Smooth muscle cell of the brain vasculature (primary cell): ENCODE measurements at places on chromosomes 12 and 14.

DNA sequence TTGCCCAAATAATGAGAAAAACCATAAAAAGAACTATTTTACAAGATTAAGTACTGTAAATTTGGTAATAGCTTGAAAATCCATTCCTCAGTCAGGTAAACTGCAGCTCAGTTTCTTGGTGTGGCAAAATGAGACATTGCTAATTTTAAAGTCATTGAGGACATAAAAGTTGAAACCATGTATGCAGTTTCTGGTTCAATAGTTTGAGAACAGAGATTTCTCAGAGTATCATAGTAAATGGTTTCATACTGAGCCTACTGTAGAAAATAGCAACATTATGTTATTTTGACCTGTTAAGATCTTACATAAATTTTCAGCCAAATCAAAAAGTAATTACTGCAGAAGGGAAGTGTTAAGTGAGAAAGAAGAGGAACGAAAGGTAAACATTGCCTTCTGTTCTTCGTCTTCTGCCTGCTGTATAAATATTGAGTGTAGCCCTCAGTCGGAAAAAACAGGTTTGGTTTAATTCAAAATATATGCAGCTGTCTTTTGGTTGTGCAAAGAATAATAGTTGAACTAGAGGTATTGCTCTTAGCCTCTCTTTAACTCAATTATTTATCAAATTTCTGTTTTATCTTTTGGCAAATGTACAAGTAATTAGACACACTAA lies 119.6 kb downstream of the SYNE2 start:
- no peak for DNase-seq

DNA sequence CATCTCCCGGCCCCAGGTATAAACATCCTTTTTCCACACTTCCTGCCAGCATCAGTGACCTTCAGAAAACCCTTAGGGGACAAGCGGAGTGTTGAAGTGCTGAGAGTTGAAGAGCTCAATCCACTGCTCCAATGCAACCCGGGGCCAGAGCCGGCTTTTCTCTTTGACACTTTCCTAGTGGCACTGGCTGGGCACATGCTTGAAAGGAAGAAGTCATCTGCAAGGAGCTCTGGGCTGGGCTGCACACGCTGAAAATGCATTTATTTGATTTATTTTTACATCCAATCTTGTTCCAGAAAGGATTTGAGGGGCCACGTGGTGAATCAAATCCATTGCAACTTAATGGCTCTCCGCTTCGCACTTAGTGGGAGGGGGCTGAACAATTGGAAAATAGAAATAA lies 229.0 kb upstream of the DIO3 start:
- DNase-seq, result no peak

- no peak for DNase-seq
These were observed 3.8 kb upstream of the SNX6 start for GRCh38 chr14:34633742-34634141.

DNA sequence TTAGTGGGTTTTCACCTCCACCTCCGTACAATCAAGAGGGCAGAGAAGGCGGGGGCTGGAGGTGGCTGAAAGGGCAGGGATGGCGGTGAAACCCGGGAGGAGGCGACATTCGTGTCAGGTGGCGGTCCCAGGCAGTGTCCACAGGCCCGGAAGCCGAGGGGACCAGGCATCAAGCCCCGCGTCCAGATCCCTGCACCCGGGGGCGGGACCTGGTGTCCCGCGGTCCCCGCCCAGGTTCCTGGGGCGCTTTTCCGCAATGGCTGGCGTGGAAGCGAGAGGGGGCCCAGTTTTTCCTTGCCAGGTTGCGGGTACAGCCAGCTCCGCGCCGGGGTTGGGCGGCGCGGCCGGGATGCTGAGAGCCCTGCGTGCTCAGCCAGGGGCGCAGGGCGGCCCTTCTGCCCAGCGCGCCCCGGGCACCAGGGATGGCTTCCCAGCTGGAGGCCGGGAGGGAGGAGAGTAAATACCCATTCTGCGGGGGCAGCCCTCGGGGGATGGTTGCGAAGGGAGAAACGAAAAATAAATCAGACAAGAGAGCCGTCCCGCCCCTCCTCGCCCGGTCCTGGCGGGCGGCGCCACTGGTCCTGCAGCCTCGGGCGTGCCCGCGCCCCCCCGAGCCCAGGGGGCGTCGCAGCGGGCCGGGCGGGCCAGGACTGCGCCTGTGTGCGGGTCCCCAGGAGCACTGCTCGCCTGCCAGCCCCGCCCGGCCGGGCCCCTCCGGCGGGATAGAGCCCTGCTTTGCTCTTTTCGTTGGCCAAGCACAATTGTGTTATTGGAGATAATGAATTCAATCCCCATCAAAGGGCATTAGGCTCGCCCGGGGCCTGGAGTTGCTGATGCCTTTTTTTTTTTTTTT lies 11.5 kb downstream of the FOXA1 start:
- no peak for DNase-seq

DNA sequence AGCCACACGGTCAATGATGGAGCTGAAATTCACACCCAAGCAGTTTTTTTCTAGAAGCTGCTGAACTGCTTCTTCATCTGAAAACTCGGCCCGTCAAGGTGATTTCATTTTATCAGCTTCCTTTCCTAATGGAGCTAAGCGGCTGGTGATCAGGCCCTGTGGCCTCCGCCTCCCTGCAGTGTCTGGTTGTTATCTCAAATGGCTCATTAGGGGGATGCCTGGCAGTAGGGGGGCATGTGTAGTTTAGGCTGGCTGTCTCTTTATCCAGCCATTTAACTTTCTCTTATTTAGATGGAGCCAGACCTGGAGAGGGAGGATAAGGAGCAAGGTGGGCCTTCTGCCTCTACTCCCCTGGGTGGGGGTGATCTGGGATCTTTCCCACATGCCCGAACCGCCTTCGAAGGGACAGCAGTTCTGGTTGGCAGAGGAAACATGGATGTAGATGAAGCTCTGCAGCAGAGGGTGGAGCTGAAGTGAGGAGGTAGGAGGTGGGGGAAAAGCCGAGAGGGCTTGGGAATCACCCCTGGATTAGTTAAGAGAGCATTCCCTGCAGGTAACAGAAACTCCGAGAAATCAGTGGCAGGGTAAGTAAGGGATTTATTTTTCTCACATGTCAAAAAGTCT lies 64.4 kb downstream of the TGFB3 start:
- no peak for DNase-seq

DNA sequence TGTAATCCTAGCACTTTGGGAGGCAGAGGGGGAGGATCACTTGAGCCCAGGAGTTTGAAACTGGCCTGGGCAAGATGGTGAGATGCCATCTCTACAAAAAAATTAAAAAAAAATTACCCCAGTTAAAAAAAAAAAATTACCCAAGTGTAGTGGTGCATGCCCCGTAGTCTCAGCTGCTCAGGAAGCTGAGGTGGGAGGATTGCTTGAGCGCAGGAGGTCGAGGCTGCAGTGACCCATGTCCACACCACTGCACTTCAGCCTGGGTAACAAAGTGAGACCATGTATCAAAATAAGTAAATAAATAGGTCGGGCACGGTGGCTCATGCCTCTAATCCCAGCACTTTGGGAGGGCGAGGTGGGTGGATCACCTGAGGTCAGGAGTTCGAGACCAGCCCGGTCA lies 128.8 kb downstream of the VRK1 start:
- DNase-seq, result no peak

DNA sequence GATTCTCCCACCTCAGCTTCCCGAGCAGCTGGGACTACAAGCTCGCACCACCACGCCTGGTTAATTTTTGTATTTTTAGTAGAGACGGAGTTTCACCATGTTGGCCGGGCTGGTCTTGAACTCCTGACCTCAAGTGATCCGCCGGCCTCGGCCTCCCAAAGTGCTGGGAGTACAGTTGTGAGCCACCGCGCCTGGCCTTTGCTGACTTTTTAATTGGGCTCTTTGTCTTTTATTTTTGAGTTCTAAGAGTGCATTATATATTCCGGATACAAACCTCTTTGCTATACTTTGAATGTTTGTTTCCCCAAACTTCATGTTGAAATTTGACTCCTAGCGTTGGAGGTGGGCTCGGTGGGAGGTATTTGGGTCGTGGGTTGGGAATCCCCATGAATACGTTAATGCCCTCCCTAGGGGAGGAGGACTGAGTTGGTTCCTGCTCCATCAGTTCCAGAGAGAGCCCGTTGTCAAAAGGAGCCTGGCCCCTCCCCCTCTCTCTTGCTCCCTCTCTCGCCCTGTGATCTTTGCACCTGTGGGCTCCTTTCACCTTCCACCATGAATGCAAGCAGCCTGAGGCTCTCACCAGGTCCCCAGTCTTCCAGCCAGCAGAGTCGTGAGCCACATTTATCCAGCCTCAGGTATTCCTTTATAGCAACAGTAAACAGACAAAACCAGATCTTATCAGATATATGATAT lies 103.2 kb upstream of the EVL start:
- DNase-seq, result no peak

DNA sequence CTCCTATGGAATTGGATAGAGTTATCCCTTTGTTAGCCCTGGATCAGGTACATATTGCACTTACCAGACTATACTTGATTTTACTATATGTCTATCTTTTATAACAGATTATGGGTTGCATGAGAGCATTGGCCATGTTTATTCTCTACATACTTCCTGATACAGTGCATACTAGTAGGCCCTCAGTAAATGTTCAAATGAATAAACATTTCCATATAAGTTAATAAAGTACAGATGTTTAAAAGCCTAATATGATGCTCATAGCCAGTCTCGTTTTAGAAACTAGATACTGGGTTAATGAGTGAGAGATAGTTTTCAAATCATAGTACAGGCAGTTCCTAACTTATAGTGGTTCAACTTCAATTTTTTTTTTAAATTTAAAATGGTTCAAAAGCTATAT lies 39.5 kb upstream of the TOMM20L start:
- no peak for DNase-seq

DNA sequence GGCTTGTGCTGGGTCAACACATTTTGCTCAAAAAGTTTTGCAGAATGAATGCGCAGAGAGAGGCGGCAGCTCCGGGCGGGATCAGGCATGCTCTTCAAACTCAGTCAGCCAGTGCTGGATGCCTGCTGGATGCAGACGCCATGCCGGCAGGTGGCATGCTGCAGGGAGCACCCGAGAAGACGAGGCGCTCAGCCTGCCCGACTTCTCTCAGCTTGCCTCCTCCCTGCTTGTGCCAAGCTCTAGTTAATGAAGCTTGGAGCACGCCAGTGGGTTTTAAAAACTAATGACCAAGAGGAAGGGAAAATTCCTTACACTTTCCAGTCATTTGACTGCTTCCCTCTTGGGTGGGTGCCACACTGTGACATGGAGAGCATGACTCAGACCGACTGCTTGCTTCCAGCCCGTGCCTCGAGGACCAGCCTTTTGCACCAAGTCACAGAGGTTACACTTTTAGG lies 39.8 kb downstream of the SLC24A4 start:
- no peak for DNase-seq

GRCh38 chr14:32578181-32578580 lies 249.1 kb downstream of the AKAP6 start:
- DNase-seq, result no peak

DNA sequence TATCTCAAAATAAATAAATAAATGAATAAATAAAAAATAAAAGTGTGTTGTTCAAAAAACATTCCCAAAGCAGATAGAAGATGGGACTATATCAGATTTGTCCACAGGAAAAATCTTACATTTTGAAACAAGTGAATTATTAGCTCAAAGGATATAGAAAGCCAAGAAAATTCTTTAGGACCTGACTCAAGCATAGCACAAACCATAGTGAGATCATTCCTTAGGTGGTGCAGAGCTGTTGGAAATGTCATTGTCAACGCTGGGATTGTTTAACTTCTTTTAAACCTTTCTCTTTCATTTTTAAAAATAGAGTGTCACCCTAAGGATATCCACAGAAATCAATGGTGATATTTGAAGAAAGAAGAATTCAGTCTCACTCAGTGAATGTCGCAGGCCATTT lies 43.5 kb downstream of the DRAM1 start:
- no peak for DNase-seq

GRCh38 chr12:1927751-1928351 lies 9.4 kb upstream of the CACNA2D4 start:
- DNase-seq, result no peak

- no peak for DNase-seq
These were observed 6.1 kb downstream of the EDDM3B start for GRCh38 chr14:20774258-20774824.

- no peak for DNase-seq
These were observed 31.9 kb upstream of the DLK1 start for GRCh38 chr14:100694579-100695422.

DNA sequence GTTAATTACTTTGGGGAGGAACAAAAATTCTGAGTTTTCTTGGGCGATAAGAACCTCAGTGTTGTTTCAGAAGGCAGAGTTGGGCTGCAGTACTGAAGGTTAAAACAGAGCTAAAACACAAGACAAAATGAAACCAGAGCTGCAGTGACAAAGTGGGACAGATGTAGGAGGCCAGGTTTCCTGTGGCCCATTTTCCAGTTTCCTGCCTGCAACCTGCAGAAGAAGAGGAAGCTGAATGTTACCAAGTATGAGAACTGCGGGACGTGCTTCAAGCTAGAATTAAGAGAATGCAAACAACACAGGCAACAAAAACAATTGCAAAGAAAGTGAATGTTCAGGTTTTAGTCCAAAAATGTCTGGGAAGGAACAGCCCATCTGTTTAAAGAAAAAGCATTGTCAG lies 17.8 kb downstream of the ELK3 start:
- no peak for DNase-seq

DNA sequence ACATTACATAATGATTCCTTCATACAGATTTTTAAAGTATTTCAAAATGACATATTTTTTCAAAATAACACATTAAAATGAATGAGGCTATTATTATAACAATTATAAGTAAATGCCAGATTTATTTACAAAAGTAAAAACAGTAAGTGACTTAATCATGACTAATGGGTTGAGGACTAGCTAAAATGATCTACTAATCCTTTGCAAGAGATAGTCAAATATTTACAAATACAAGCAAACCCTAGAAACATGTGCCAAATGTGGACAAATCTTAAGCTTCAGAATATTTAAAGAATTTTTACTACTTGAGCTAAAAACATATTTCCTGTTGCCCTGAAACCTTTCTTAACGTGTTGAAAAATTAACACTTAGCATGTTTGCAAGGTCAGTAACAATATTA lies 74.8 kb downstream of the KIF21A start:
- no peak for DNase-seq

DNA sequence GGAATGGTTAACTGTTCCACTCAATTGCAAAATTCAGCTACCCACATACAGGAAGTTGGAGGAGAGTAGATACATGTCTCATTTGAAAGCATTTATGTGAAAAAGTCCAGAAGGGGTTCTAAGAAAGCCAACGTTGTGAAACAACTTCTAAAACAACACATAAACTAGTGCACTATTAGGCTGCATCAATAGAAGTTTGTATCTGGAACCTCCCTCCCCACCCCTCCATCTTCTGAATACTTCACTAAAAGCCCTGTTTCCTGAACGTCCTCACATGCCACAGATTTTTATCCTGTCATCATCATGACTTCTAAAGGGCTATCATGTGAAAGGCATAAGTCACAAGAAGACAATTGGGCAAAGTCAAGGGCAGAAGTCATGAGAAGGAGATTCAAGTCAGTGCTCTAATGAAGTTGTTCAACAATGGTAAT lies 5.5 kb downstream of the KRT79 start:
- no peak for DNase-seq
